DMS153 (cell line): ENCODE measurements at places on chromosomes 16 and 17.

DNA sequence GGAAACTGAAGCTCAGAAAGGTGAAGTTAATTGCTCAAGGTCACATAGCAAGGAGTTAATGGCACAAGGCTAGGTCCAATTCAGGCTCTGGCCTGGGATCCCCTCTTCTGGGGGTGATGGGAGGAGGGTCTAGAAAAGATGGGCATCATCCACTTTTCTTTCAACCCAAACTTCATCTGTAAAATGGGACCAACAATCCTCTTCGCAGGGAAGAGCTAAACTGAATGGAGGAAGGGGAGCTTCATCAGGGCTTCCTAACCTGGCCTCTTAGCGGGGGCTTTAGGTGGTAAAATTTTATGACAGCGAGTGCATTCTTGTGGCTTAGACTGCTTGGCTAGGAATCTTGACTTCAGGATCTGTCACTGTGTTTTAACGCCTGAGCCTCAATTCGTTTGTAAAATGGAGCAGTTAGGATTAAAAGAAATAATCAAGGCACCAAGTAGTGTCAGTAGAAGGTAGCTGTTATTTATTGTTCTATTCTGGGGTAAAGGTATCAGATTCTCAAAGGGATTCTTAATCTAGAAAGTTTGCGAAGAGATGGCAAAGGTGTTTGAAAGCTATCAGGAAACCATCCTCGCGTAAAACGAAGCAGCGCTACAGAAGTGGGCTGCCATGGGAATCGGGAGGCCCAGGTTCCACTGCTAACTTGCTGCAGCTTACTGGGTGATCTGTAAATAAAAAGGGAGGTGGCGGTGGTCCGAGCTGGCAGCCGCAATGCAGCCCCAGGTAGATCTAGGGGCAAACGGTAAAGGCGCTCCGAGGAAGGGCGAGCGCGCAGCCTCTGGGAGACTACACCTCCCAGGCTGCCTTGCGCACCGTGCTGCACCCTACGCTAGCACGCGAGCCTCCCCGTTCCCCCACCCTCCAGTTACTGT, 1.5 kb upstream of the SRCAP start:
- peak; percentile 34 for DNase-seq

DNA sequence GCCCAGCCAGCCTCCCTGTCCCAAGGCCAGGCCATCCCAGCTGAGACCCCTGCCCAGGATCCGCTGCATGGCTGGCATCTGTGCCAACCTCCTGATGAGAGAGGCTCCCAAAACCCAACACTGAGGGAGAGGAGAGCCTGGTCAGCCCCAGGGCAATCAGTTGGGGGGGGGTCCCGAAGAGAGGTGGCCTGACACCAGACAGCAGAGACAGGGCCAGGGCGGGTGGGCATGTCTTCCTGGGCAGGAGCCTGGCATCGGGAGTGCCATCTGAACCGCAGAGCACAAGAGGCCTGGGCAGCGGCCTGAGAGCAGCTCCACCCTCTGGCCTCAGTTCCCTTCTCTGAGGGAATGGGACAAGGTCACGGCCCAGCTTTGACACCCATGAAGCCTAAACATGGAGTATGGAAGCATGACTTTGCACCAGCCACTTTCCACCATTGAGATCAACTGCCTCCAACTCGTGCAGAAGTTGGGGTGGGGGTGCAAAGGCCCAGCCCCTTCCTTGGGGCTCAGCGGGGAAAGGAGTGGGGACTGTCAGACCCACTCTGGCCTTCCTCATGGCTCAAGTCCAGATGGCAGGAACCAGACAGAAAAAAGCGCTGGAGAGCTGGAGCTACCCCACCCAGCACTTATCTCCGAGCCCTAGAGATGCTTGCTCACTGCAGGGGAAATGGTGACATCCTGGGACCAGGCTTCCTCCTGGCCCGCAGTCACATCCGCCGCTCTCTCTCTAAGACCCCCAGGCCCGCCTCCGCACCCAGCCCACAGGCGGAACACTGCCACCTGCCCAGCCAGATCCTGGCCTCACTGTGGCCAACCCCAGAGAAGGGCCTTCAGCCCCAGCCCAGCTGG, 9.7 kb downstream of the RHBDF2 start:
- DNase-seq: no peak

- DNase-seq: no peak
These were observed 186.4 kb downstream of the BCAS3 start for GRCh38 chr17:60863892-60864707.

DNA sequence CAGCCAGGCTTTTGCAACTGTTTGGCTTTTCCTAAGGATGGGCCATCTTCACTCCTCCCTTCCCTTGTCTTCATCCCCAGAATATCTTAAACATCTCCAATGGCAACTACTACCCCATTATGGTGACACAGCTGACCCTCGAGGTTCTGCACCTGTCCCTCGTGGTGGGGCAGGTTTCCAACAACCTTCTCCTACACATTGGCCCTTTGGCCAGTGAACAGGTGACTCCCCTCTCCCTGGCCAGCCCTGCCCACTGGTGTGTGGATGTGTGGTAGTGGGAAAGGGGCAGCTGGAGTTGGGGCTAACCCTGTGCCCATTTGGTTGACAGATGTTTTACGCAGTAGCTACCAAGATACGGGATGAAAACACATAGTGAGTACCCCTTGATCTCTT, 4.7 kb downstream of the TMEM106A start:
- DNase-seq: no peak

DNA sequence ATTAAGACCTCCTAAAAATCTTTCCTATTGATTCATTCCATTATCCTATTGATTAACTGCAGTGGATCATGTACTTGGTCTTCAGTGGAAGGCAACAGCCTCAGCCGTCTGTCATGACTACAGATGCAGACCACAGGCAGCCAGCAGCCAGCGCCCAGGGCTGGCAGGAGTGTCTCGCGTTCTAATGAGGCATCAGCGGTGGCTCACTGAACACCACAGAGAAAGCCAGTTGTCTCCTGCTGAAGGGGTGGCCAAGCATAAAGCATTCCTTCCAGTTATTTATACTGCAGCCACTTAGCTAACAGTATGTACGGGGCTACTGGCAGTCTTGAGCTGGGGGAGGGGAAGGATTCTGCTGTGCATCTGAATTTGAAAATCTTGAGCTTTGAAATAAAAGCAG, 214.3 kb downstream of the IRX3 start:
- DNase-seq: no peak

DNA sequence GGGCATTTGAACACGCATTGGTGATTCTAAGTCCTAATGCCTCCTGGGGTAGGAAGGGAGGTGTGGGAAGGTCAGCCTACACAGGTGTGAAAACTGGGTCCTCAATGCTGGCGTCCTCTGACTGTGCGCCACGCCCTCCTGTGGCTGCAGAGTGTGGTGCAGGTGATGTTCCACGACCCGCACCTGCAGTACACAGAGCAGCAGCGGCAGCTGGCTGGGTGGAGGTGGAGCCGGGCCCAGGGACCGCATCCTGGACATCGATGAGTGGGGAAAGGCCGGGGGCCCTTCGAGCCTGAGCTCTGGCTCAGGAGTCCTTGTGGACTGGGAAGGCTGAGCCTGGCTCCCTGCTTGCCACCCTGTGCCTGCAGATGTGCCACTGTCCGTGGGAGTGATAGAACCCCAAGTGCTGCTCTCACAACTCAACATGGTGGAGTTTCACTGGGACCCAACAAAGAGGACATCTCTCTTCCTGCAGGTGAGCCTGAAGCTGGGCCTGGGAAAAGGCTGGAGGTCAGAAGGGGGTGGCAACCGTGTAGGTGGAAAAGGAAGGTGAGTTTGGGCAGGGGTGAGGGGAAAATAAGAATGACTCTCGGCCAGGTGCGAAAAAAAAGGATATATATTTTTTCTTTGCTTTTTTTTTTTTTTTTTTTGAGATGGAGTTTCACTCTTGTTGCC, 14.0 kb upstream of the STAC2 start:
- peak; percentile 53 for DNase-seq

- peak; percentile 49 for DNase-seq
These were observed 9.4 kb downstream of the CYGB start for GRCh38 chr17:76528156-76528527.

DNA sequence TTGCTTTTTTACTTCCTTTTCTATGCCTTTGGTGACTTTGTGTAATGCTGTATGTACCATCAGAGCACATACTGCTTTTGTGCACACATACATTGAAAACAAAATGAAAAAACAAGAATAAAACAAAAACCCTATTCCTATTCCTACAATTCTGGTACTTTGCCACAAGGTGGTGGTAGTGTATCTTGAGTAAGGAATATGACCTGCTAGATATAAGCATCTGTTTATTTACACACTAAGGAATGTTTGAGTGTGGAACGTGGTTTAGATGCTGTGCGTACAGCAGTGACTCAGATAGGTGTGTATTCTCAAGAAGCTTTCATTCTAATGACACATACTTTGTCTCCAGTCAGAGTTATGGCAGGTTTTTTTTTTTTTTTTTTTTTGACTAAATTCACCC, 606.2 kb downstream of the WWOX start:
- no peak for DNase-seq

- peak; percentile 15 for DNase-seq
These were observed 137.9 kb downstream of the CDH11 start for GRCh38 chr16:64983963-64984362.

DNA sequence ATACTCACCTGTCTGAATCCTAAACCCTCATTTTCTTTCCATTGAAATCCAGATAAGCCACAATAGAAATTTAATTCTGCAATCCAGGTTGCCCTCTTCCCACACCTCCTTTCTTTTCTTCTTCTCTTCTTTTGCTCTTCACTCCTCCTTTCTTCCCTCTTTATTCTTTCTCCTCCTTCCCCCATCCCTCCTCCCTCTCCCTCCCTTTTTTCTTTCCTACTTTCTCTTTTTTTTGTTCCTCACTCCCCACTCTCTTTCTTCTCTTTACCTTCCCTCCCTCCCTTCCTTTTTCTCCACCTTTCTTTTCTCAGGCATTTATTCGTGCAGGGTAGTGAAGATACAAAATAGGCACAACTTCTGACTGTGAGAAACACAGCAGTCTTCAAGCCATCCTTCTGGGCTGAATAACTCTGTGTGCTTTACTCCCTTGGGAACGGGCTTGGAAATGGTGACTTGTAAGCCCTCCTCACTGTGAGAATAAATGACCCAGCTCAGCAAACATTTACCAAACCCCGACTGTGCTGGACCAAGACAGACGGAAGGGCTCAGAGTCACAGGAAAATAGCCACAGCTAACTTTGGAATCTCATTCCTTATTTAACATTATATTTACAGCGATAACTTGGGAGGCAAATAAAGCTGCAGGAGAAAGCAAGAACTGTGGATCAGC, 140.8 kb downstream of the HAPSTR1 start:
- no peak for DNase-seq

GRCh38 chr17:81991684-81992305, 14.4 kb downstream of the ASPSCR1 start:
- peak; percentile 49 for DNase-seq

- DNase-seq: no peak
These were observed 63.0 kb downstream of the RMI2 start for GRCh38 chr16:11408216-11408615.

GRCh38 chr17:36089339-36089865, 541 bp downstream of the CCL3 start:
- DNase-seq: no peak

- DNase-seq: no peak
These were observed 107.8 kb upstream of the WSCD1 start for GRCh38 chr17:5962371-5962770.

GRCh38 chr16:89863741-89864526, 9.5 kb upstream of the TCF25 start:
- no peak for DNase-seq

DNA sequence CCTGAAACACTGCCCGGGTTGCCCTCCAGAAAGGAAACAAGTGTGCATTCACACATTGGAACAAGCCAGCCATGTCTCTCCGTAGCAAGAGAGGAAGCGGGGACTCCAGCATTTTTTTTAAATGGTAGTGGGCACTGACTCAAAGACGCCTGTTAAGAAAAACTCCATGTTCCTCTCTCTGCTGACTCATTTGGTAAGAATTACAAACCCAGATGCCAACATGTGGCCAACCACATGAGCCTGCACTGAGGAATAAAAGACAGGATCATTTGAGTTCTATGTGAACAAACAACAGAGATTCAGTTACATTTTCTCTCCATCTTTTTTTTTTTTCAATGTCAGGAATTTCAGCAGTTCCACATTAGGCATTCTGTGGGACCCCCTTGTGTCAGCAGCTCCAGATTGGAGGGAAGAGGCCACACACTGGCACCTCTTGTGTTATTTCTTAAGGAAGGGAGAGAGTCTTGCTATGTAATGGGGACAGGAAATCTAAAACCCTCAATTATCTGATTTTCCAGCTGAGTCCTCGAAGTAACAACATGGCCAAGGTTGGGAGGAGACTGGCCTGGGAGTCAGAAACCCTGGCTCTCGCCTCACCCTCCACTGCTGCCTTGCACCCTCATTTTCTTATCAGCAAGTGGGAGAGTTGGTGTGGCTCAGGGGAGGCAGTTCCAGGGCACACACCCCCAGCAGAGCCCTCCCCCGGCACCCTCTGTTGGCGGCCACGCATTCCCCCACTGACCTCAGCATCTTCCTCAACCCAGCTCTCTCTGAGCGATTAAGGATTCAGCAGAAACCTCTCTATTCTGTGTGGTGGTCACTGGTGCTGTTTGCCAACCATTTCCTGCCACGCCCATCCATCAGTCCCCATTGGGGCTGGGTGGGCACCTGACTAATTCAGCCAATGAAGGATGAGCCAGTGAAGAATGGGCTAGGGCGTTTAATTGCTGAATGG, 173.0 kb downstream of the FOXL1 start:
- DNase-seq: no peak

- no peak for DNase-seq
These were observed 144.7 kb upstream of the SOX9 start for GRCh38 chr17:71976011-71976649.

- no peak for DNase-seq
These were observed 30.9 kb downstream of the UNKL start for GRCh38 chr16:1383556-1383955.

- no peak for DNase-seq
These were observed 134.5 kb downstream of the MRTFB start for GRCh38 chr16:14205666-14206065.

GRCh38 chr17:3894911-3895343, 2.1 kb upstream of the CAMKK1 start:
- no peak for DNase-seq

DNA sequence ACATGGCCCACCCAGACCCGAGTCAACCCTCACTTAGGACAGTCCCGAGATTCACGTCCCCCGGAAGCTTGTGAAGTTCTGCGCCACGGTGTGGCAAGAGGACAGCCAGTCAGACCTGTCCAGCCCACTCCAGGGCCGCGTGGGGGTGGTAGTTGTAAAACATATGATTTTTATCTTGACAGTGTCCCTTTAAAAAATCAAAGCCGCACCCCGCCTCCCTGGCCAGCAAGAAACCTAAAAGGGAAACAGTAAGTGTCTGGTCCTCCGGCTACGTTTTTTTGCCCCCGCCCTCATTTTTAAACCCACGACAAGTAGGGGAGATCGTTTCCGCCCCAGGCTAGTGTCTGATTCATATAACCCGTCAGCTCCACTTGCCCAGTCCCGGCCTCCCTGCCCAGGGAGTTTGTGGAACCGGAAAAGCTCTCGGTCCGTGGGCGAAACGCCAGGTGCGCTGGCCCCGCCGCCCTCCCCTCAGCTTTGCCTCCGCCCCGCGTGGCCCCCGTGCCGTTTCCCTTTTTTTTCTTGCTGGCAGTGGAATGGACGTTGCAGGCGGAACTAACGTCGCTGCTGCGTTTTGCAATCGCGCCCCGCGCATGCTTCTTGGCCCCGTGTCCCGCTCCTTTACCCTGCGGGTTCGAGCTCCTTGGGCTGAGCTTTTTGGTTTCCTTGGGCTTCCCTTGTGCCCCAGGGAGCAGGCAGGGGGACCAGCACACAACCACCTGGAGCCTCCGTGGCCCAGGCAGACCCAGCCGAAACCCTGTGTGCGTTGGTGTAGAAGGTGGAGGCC, 13.3 kb upstream of the NUDT16L1 start:
- no peak for DNase-seq

GRCh38 chr16:20259541-20259940, 67.8 kb downstream of the GP2 start:
- DNase-seq: no peak
